CD4-positive, alpha-beta T cell treated with Interleukin-6 for 4 hours (primary cell): ENCODE measurements at places on chromosomes 6 and 20.

- DNase-seq = no peak
These were observed 341.7 kb upstream of the HTR1E start for GRCh38 chr6:86595641-86596040.

DNA sequence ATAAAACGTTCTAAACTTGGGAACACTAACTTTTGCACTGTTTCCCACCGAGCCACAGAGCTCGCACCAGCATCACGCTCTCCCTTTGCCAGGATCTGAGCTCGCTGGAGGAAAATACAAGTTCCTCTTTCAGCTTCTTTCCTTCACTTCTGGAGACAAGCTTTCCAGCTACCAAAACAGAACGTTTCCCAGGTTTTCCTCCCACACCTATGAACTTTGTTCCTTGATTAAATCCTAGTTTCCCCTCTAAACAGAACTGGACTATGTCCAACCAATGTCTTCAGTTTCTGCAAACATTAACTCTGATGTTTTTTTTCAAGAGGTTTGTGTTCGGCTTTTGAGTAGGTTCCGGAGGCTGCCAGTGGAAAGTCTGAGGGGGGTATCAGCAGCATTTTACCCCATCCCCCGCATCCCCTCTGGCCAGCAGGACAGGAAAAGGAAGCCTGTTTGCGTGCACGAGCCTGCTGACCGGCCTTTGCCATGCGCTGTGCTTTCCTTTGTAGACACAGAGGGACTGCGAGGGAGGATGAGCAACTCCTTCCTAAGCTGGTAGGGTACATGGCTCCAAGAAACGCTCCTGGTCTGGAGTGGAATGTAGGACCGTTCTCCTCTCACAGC lies 135.5 kb downstream of the LY86 start:
- DNase-seq = no peak

DNA sequence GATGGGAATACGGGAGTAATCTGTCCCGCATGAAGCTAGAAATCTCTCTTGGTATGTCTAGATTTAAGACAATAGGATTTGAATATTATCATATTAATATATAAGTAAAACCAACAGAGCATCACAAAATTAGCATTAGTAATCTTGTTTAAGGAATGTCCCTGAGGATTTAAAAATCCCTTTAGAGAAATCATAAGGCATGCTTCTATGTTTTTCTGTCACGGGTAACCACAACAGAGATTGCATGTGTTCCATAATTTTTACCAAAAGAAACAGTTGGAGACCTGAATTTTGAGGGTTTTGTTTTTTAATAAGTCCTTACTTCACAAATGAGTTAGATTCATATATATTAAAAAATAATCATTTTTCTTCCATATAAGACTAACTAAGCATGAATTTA lies 146.8 kb downstream of the GJA1 start:
- DNase-seq = no peak

DNA sequence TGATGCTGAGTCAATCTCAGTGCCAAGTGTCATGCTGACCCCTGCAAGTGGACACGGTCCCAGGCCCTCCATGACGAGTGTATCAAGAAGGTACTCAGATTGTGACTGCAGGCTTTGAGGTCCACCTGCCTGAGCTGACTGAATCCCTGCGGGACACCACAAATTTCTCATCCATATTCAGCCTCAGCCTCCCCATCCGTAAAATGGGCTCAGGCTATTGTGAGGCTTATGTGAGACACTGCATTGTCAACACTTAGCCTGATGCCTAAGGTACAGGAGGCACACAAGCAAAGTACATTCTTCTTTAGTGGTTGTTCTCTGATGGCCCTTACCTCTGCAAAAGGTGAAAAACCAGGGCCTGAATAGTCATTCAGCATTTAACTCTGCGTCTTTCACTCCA lies 70.4 kb upstream of the NFATC2 start:
- no peak for DNase-seq

- DNase-seq = peak; percentile 7
These were observed 12.9 kb upstream of the MCM3 start for GRCh38 chr6:52297433-52297832.

- no peak for DNase-seq
These were observed 75.4 kb upstream of the FRMD1 start for GRCh38 chr6:168154263-168154917.

- no peak for DNase-seq
These were observed 69.4 kb upstream of the FBXL4 start for GRCh38 chr6:99017150-99017549.

- peak; percentile 38 for DNase-seq
These were observed 1.3 kb upstream of the TAF4 start for GRCh38 chr20:62066983-62067433.

- DNase-seq = peak; percentile 18
These were observed 402 bp downstream of the OSBPL2 start for GRCh38 chr20:62238569-62239277.

DNA sequence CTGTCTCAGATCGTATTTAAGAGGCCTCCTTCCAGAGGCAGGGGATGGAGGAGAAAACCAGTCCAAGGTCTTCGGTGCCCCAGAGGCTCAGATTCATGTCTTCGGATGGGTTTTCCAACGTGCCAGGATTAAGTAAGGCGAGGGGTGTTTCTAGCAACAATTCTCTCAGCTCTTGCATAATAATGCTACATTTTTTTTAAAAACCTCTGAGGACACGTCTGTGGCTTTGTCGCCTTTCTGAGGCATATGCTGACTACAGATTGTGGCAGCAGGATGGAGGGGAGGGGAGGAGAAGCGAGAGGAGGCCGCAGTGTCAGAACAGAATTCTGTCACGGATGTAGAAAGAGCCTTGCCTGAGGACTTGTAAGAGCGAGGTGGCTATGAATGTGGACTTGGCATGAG lies 17.7 kb upstream of the CCDC167 start:
- peak; percentile 85 for DNase-seq

GRCh38 chr6:29493261-29493660 lies 5.5 kb upstream of the MAS1L start:
- no peak for DNase-seq

- no peak for DNase-seq
These were observed 91.0 kb downstream of the BCKDHB start for GRCh38 chr6:80197474-80197873.

DNA sequence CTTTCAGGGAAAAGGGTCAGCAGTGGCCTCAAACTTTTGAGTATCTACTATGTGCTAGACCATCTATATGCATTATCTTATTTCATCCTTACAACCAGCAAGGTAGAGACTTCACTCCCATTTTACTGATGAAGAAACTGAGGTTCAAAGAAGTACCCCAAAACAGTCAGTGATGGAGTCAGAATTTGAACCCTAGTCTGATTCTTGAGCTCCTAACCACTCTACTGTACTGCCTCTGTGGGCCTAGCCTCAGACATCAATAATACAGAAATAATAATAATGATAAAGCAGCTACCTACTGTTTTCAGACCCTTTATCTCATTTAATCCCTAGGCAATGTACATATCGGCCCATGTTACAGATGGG lies 8.4 kb downstream of the ADA start:
- DNase-seq = no peak

DNA sequence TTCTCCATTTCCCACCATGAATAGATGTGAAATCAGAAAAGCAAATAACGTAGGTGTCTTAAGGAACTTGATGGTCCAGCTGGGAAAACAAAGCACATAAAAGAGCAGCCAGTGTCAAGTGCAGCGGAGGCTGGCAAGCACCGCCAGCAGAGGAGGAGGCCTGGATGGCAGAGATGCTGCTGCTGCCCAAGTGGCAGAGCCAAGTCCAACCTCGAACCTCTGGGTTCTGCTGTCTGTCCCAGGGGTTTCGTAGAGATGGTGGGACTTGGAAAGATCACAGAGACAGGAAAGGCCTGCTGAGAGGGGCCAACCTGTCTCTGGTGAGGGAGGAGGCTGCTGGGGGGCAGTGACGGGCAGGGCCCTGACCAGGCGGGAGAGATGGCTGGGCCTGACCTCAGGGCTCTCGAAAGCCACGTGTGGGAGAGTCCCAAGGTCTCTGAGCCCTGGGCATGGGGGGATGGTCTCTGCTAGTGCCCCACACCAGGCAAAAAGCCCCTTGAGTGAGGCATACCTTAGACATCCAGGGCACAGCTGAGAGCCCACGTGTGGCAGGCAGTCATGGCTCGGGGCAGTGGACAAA lies 77.3 kb downstream of the TCP11 start:
- no peak for DNase-seq

DNA sequence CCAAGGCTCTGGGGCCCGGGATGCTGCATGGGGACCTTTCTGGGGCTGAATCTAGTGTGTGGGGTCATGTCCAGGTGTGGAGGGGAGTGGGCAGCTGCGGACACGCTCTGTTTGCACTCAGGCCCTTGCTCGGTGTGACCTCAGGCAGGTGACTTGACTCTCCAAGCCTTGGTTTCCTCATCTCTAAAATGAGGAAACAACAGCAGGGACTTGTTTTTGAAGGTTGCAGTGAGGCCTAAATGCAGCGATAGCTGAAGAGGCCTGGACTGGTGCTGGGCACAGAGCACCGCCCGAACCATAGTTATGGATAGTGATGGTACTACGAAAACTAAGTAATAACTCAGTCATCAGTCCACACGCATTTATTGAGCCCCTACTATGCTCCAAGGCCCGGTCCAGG lies 91.8 kb downstream of the NOL4L start:
- DNase-seq = no peak

GRCh38 chr6:145822456-145822855 lies 7.9 kb upstream of the FBXO30 start:
- no peak for DNase-seq

- peak; percentile 31 for DNase-seq
These were observed 54.7 kb downstream of the ELOVL5 start for GRCh38 chr6:53294095-53294494.

DNA sequence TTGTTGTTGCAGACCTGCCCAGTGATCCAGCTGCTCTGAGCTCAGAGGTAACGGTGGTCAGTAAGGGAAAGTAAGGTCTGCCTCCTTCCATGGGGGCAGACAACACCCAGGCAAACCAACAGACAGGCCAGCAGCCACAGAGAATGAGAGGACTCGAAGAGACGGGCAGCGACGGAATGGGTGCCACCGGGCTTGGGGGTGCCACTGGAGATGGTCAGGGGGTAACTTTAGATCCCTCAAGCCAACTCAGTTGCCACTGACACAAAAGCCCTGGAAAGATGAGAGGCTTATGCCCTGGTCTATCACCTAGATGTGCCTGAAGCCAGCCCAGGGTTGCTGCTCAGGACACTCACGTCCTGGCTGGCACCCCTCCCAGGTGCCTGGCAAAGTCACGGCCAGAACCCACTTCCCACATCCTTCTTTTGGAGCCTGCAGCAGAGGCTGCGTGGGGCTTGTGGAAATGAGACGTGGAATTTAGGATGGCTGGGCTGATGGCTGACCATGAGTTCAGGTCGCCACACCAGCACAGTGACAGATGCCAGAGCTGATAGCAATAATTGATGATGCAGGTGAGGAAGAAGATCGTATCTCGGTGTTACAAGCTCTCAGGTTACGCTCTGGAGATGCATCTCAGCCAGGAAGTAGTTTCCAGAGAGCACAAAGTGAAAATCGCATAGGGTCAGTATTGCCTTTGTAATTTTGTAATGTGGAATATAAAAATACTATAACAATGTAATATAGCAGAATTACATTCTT lies 209.1 kb downstream of the SYNDIG1 start:
- DNase-seq = no peak

- no peak for DNase-seq
These were observed 286.6 kb downstream of the UBE3D start for GRCh38 chr6:82779041-82779440.

DNA sequence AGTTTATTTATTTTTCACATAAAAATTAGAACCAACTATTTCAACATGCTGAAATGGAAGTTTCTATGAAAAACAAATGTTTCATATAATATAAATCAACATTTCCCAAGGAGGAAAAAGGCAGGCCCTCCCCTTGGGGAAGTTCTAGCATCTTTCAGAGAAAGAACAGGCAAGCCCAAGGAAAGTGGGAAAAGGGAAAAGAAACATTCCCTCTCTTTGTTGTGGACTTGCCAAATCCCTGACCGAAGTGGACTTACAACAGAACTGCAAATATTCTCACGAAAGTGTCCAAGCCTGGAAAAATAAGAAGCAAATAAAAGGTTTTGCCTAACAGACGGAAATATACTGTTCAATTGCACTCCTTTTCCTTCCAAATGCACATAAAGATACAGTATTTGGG lies 214.4 kb downstream of the ATXN1 start:
- no peak for DNase-seq

DNA sequence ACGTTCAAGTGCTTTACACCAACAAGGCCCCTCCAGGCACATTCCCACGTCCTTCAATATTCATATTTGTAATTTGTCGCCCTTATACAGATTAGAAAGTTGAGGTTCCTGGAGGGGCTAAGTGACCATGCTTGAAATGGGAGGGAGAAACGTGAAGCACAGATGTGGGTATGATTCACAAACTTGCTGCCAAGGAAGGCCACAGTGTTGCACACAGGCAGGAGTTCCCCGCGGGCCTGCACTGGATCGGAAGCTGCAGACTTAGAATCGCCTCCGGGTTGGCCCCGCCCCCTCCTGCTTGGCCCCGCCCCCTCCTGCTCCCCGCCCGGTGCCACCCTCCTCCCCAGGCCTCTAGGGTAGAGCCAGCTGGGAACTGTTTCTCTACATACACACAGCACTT lies 58.2 kb upstream of the QKI start:
- no peak for DNase-seq

- peak; percentile 45 for DNase-seq
These were observed 25.9 kb upstream of the EFHC1 start for GRCh38 chr6:52394251-52394666.

DNA sequence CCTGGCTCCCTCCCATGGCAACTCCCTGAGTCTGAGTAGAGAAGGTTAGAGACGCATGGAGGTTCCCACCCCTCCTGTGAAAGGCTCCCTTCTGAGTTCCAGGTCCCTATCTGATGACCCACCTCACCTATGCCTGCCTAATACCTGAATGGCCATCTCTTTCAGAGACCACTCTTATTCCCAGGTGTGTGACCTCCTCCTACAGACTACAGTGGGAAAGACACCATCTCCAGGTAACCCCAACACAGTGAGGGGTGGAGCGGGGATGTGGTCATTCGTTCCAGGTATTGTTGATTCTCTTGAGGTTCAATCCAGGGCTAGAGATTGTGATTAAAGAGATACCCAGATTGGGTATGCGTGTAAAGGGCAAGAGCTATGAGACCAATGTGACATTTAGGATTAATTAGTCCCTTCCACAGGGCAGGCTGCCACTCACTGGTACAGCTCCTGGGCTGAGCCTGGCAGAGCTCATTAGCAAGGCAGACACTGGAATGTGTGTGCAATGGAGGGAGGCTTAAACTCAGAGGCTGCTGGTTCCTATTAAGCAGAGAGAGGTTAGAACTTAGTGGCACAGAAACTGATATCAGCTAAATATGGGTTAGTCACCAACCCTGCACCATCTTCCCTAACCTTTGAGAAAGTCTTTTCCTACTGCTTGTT lies 46.5 kb upstream of the IER3 start:
- no peak for DNase-seq

GRCh38 chr20:14778875-14779274 lies 441.5 kb upstream of the FLRT3 start:
- no peak for DNase-seq

DNA sequence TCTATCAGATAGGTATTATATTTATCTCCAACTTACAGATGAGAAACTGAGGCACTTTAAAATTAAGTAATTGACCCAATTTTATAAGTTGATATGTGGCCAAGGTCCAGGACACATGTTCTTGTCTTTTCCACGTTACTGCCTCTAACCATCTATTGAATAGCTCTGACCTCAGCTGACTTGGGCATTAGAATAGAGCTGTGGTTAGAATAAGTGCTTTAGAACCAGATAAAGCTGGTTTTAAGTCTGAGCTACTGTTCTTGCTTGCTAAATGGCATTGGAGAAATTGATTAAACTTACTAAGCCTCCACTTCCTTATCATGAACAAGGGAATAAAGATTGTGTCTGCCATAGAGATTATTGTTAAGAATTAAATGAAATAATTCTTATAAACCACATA lies 147.8 kb upstream of the DTNBP1 start:
- DNase-seq = no peak

GRCh38 chr6:118708055-118708454 lies 56.7 kb upstream of the CEP85L start:
- peak; percentile 55 for DNase-seq
